A673 (cell line): ENCODE measurements at places on chromosomes 3 and 15. TPM values are rescaled to one million over a fixed set of nuclear protein-coding genes. Genes with fewer than 3 reads are reported as not detected.

GOLGA6L24 gene
- not detected in 2 replicates for total RNA-seq

GOLGA8G gene
- not detected in 2 replicates for total RNA-seq

XXYLT1 gene
- 49.8 and 53.9 TPM in 2 replicates for total RNA-seq

ROBO1 gene
- total RNA-seq: 67.6 TPM in 2 replicates

AHSG gene
- total RNA-seq: 3.2 and 4.9 TPM in 2 replicates

ANKRD63 gene
- 2.5 TPM in 2 replicates for total RNA-seq

CCR1 gene
- total RNA-seq: not detected in 2 replicates

ESYT3 gene
- 0.15 and 0.31 TPM in 2 replicates for total RNA-seq

NPAP1 gene
- total RNA-seq: not detected in 2 replicates

PARP15 gene
- not detected in 2 replicates for total RNA-seq

TTLL13 gene
- total RNA-seq: 0.33 TPM in 1 of 2 replicates, not detected in the other

MINDY2 gene
- 13.0 and 14.1 TPM in 2 replicates for total RNA-seq

NOX5 gene
- total RNA-seq: not detected in 2 replicates

XYLB gene
- total RNA-seq: 3.6 and 4.7 TPM in 2 replicates
